ENCODE measurements at places on chromosomes 2 and 18.

GRCh38 chr18:49531678-49532153 lies 30.1 kb upstream of the LIPG start:
- peak; percentile 74 for DNase-seq

DNA sequence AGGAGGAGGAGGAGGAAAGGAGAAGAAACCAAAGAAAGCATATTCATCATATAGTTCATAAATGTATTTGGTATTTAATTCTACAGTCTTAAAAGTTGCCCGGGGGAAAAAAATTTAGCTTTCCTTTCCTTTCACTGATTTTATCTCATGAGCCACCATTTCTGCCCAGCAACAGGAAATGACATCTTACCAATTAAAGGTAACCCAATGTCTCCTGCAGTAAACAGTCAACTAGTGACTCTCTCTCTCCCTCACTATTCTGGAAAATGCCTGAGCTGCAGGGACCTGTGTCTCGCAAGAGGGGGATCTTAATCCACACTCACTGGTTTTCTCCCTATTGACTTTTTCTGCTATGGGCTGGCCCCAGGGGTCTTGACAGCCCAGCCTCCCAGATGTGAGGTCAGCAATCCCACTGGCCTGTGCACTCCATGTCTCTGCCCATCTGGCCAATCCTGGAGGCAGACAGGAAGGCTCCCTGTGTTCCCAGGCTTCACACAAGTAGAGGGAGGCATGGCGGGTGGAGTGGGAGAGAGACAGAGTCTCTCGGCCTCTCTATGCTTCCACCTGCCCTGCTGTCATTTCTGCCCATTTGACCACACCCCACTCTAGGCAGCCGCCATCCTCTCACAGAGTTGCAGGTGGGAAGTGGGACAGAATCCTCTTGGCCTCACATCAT lies 85.4 kb upstream of the CABLES1 start:
- no peak for DNase-seq

DNA sequence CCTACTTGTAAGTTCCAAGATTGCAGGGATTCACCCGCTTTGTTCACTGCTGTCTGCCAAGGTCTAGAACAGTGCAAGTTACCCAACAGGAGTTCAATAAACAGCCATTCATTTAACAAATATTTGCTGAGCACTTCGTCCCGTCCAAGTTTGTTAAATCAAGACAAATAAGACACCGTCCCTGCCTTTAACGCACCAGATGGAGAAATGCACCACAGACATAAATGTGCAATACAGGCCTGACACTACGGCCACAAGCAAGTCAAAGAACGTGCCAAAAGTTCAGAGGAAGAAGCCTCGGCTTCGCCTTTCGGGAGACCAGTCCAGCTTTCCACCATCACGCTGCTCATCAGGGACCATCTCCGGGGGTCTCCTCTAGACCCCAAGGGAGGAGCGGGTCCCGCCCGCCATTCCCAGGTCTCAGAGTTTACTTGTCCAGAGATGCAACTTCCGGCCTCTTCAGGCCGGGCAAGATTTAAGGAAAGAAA lies 429 bp downstream of the C2orf76 start:
- DNase-seq, result peak; percentile 47

- DNase-seq, result no peak
Observed at GRCh38 chr18:7070466-7070865, 47.1 kb downstream of the LAMA1 start.

GRCh38 chr2:213185147-213185822 lies 33.9 kb upstream of the IKZF2 start:
- no peak for DNase-seq

DNA sequence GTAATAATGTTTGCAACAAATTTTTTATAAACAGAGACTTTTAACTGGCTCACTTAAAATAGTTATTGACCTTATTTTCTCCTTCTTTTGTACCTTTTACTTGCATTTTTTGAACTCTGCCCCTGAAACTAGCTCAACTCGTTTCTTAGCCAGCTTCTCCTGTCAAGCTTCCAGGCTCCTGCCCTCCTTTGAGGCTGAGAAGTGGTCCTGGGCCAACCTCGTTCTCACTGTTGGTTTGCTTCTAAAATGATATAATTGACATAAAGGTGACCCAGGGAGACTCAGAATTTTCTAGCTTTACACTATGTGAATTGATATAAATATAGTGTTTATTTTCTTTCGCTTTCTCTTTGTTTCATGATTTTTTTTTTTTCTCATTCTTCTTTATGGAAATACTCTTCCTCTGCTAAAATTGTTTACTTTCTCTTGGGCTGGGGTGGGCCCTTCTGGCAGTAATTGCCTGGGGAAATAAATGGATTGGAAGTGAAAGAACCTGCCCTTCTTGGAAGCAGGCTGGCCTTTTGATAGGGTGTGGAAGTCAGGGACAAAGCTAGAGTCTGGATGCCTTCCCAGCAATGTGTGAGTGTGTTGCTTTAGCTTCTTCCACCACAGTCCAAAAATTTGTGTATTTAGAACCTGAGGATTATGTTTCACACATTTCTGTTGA lies 30.7 kb downstream of the GPD2 start:
- DNase-seq, result peak; percentile 52

GRCh38 chr2:79740879-79741443 lies 228.1 kb downstream of the CTNNA2 start:
- no peak for DNase-seq

DNA sequence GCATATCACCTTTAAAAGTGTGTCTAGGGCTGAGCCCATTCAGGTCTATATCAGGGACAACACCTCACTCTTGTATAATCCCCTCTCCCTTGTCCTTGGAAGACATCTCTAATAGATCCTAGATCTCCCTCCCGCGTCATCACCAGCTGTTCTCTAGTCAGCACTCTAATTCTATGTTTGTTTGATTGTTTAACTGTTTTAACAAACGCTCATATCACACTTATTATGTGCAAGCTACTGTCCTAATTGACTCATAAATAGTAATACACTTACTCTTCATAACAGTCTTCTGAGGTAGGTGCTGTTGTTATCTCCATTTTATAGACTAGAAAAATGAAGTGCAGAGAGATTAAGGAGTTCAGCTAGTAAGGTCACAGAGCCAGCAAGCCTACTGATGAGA lies 1.6 kb upstream of the ERMN start:
- DNase-seq, result no peak

- DNase-seq, result no peak
Observed at GRCh38 chr18:55877321-55877720, 289.3 kb upstream of the TCF4 start.

DNA sequence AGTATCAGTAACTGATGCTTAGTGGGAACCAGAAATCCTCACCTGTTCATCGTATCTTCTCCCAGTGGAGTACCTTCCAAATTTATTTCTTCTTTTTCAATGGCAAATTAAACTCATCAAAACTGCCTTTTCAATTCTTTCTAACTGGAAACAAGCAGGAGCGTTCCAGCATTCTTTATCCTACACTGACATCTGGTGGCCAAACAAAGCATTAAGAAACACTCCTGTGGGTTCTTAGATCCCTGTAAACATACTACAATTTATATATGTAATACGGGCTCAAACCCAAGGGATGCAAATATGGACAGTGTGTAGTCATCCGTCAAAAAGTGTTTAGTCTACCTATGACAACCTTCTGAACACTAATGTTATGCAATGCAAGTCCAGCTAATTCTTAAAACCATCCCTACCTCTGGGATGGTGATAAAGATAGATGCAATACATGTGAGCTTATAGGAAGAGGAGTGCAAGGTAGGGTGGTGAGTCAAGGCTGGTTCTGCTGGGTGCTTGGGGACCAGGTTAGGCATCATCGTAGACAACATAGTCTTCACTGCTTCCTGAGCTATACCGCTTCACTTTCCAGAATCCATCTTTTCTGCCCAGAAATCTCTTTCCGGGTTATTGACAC lies 375.0 kb downstream of the CTNNA2 start:
- peak; percentile 68 for DNase-seq

- no peak for DNase-seq
Observed at GRCh38 chr2:221310730-221311129, 261.4 kb downstream of the EPHA4 start.

- DNase-seq, result no peak
Observed at GRCh38 chr18:47970664-47971531, 40.4 kb upstream of the SMAD2 start.

GRCh38 chr2:208329485-208329884 lies 63.4 kb downstream of the PIKFYVE start:
- no peak for DNase-seq

DNA sequence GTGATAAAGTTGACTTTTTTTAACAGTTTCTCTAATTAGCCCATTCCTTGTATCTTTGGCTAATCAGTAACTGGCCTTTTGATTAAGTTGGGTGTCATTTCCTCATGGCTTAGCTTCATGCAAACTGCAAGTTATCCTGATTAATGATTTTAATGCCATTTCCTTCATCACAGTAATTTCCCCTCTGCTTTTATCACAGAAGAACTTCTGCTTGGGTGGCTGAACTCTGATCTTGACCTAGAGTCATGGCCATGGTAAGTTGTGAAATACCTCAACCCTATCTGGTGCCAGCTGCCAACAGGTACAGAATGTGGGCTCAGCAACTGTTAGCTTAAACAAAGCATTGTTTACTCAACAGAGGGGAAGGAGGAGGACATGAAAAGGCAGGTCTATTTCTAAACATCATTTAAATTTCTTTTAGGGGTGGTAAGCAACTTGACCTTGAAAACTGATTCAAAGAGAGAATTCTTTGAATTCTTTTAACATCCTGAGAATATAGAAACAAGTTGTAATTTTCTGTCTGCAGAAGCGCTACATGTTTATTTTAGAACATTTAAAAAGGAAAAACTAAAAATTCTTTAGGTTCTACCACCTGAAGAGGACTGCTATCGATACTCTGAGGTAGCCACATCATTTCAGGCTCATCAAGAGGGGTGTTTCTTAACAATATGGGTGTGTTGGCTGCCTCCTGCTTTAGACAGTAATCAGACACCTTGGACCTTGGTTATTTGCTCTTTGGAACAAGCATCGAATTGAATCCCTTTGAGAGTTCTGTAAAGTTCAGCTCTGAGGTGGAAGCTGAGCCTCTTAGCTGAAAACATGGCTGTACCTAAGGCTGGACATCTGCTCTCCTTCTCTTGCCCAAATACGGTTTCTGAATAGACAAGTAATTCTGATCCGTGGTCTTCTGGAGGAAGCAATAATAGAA lies 39.7 kb downstream of the ANXA4 start:
- no peak for DNase-seq

DNA sequence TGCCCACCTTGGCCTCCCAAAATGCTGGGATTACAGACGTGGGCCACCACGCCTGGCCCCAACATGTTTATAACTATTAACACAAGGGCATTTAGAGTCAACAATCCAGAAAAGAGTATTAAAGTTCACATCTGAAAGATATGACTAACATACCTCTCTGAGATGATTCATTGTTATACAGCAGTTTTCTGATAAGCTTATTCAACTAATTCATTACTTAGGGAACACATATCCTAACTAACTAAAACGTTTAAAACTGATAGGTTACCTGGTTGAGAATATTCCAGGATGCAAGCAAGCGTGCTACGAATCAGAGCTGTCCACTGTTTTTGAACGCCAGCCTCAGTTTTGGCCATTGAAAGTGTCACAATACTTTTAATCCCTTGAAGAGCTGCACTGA lies 34.0 kb upstream of the STRN start:
- no peak for DNase-seq

- DNase-seq, result no peak
Observed at GRCh38 chr2:238521002-238521401, 94.3 kb downstream of the ASB1 start.

- no peak for DNase-seq
Observed at GRCh38 chr18:74382481-74383017, 66.9 kb downstream of the C18orf63 start.

DNA sequence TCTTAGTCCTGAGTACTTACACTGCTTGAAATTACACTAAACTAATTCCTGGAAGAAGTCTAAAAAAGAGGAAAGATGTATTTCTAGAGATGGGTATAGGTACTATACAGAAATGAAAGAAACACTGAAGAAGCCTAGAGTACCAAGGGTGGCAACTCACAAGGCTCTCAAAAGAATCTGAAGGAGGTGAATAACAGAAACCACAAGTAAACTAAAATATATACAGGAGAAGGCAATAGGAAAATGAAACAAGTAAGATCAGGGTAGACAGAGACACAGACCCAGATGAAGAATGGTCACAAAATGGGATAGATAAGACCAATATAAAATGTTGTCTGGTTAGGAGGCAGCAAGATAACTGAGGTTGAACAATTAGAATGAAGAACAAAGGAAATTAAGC lies 59.9 kb downstream of the USP37 start:
- no peak for DNase-seq

- DNase-seq, result no peak
Observed at GRCh38 chr2:228541789-228542188, 360.3 kb upstream of the SPHKAP start.

DNA sequence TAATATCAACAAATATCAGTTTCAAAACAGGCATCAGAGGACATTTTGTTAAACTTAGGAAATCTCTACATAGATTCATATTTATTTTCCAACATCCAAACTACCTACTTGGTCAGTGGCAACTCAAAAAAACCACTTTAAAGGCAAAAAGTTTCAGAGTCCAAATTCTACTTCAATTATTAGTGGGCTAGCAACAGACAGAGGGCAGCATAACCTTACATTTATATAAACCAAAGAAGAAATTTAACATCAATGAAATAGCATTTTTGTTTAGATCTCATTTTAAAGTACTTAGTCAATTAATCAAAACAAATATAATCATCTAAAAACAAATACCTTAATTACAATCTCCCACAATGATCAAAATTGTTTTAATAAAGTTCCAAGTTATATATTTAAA lies 33.3 kb downstream of the RTTN start:
- DNase-seq, result peak; percentile 49

GRCh38 chr2:47054868-47055267 lies 100.2 kb downstream of the STPG4 start:
- DNase-seq, result no peak

- DNase-seq, result no peak
Observed at GRCh38 chr2:136393514-136393913, 275.6 kb upstream of the CXCR4 start.

GRCh38 chr18:3451989-3452749 lies 2.2 kb downstream of the TGIF1 start:
- DNase-seq, result peak; percentile 80

DNA sequence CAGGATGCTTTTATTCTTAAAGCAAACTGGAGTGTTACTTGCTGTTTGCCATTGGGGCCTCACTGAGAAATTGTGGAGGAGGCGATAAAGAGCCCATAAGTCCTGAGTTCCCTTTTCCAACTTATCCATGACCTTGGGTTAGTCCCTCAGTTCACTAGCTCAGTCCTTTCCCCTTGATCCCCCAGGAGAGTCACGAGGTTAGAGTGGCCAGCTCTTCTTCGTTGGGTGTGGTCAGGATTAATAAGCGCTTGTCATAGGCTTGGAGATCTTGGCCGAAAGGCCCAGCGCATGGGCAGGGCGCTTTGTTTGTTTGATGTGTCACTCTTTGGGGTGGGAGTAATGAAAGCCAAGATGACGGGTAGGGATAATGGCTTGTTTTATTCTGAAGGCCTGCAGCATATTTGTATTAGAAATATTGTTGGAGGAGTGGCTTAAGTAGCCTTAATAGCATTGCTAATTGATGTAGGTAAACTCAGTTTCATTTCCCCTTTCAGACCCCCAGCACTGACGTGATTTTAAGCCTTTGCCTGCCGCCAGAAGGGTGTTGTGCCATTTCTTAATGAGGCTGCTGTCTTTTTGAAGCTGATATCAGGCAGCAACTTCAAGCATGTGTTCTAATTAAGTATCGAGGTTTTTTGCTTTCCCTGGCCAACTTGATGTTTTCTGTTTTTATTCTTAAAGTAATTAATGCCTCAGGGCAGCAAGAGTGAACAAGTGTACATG lies 15.7 kb downstream of the GRHL1 start:
- DNase-seq, result no peak

GRCh38 chr2:140863713-140864112 lies 1267.1 kb downstream of the LRP1B start:
- DNase-seq, result peak; percentile 39
